Calu3 (cell line): ENCODE measurements at places on chromosomes 5 and 9.

DNA sequence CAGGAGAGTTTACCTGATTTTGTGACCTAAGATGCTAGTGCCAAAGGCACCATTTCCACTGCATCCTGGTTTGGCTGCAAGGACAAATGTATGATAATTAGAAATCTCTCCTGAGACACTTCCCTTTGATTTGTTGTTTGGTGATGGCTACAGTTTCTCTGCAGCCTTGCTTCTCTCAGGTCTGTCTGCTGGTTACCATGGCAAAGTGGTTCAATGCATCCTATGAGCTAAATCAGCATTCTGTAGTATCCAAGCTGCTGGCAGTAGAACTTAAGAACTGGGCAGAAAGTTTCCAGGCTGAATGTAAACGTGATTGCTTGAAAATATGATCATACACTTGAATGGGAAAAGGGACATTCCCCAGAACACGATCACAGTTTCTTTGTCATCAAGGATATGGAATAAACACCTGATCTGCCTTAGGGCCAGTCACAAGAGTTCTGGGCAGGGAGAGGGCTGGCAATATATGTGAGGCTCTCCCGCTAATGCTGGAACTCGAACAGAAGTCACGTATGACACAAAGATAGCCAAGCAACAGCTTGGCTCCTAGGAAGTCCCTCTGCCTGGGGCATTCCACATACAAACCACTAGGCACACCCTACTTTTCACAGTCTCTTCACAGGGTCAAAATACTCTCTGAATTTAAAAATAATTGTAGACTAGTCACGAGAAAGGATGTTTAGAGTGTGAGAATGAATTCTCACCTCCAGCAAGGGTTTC, 138.1 kb upstream of the GRAMD2B start:
- DNase-seq, result no peak

DNA sequence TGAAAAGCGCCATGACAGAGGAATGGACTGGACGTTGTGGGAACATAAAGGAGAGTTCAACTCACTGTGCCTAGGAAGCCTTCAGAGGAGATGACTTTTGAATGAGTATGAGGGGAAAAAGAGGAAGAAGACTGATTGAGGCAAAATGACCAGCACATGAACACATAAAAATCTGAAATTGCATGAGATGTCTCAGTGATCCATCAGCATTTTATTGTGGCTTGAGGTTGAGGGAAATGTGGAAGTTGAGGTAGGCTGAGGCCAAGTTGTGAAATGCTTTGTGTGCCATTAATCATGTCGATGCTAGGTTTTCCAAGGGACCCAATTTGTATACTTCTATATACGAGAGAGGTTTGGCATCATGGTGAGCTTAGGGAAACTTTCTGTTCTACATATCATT, 140.9 kb upstream of the TLX3 start:
- DNase-seq, result no peak

GRCh38 chr9:131808291-131808690, 68.4 kb upstream of the RAPGEF1 start:
- no peak for DNase-seq

DNA sequence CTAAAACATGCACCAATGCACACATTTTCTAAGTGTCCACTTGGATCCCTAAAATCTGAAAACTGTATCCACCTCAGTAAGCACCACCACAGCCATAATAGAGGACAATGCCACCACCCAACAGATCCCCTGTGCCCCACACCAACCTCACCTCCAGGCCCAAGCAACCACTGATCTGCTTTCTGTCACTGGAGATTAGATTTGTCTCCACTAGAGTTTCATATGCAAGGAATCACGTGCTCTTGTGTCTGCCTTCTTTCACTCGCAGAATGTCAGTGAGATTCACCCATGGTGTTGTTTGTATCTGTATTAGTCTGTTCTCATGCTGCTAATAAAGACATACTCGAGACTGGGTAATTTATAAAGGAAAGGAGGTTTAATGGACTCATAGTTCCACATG, 216.1 kb upstream of the WWC1 start:
- DNase-seq, result no peak

DNA sequence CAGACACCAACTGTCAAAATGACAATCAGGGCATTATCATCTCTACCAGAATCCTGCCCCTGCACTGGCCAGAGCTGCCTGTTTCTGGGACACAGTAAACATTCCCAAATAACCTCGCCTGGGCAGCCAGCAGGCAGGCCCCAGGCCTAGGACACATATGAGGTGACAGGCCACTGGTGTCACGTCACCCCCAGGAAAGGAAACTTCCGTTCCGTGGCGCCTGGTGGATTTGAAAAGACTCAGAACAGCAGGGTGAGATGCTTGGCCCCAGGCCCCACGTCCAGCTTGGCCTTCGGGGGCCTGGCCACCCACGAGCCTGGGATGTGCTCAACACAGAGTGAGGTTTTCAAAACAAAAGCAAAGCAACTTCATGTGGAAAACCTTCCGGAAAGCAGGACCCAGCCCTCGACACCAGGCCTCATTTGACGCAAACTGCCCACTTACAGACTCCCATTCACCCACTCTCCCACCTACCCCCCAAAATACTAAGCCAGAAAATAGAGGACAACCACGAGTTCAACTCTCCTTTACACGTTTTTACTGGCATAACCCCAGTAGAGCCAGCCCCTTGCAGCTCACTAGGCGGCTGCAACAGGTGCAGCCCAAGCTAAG, 1.2 kb downstream of the SEMA4D start:
- no peak for DNase-seq

DNA sequence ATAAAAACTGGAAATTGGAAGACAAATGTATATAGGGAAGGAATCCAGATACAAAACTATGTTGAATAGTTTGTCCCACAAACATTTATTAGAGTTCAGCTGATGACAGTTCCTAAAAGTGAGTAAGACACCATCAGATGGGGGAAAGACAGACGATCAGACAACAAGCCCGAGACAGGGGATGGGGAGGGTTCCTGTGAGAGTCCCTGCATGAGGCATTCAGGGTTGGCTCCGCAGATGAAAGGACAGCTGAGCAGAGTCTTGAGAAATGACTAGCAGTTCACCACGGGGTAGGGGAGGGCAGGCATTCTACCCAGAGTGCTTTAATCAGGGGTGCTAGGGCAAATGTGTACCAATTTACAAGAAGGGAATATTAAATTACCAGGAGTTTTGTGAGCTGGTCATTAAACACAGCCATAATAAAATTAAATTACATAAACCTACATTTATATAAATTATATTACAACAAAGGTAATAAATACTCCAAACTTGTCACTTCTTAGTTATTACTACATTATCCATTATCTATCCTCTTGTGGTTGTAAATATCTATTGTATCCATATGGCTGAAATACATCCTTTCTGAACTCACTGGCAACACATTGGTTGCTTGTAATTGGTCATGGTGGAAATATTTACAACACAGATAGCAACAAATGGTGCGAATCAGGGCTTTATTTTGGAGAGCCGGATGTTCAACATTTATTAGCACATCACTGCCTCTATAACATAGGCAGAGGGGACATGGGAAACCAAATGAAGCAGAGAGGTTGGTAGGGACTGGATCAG, 27.8 kb downstream of the TNFSF15 start:
- DNase-seq, result no peak

DNA sequence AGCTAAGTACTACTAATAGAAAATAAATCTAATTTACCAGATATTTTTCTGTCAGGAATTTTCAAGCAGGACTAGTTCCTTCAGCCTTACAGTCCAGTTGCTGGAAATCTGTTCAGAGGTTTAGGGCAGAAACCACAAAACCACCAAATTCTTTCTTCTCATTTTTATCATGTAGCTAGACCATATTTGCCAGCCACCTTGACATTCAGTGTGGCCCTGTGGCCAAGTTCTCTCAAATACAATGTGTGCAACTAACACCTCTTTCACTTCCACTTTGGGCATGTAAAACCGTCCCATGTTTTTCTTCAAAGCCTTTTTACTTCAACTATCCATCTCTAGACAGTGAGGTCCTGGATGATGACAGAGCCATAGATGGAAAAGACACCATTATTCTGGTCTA, 1133.2 kb upstream of the CDH18 start:
- DNase-seq, result no peak

DNA sequence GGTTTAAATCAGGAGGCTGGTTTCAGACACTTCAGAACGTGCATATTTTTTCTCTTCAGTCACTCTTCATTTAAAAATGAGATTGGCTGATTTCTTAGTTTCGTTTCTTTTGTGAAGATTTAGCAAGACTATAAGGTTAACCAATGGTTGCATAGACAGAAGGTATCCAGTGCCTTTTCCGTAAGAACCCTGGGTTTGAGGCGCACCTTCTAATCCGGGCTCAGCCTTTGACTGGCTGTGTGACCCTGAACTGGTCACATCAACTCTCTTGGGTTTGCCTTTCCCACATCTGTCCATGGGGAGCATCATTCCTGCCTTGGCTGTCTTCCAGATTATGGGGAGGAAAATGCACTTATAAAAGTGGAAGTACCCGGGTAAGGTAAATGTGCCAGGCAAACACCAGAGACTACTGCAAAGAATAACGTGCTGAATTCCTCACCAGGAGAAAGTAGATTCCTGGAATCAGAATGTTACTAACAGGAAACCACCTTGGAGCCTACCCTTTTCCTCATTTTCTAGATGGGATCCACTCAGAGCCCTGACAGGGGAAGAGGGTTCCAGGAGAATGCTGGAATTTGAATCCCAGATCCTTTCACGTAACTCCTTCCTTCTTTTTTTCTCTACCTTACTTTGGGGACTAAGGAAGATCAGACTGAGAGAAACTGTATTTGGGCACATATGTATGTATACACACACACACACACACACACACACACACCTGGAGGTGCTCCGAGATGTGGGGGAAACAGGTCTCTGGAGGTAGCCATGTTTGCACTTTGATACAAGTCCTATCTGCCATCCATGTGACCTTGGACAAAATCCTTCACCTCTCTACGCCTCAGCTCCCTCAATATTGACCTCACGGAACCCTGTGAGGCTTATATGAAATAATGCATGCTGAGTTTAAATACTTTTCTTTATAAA, 6.8 kb downstream of the HAND1 start:
- no peak for DNase-seq
